ENCODE measurements at places on chromosomes 1 and 21. TPM values are rescaled to one million over a fixed set of nuclear protein-coding genes. Genes with fewer than 3 reads are reported as not detected.

Gene GNAT2
- total RNA-seq: not detected

Gene ATXN7L2
- total RNA-seq: 2.6 TPM

Gene RGS1
- total RNA-seq: 10.4 TPM

Gene ARHGAP29
- 20.1 TPM for total RNA-seq

Gene KCNJ9
- total RNA-seq: not detected

DNA sequence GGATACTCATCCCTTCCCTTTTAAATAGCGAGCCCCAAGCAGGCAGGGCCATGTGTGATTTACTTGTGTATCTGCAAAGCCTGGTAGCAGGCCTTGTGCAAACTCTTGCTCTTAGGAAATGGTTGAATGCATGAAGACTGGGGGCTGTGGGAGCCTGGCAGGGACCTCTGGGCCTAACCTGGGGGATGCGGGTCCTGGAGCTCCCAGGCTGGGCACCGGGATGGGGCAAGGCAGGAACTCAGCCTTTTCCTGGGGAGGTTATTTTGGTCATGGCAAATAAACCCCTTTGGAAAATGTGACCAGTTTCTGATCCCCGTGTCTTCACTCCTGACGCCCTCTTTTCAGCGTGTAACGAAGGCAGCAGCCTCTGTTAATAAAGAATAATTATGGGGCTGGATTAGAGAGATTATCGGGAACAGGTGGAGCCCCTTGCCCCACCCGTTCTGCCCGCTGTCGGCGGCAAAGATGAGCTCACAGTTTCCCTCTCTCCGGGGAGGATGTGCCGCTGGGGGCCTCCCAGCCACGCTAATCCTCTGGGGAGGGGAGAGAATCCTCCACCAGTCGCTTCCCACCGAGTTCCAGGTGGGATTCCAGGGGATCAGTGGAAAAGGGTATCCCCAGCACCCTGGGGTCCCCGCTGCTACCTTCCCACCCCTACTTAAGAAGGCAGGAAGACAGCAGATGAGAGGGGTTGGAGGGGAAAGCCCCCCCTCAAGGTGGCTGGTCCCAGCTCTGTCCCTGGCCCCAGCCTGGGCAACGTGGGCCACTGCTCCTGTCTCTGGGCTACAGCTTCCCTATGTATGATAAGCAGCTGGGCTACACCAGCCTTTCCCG is 69.7 kb upstream of the WNT4 start:
- no peak for DNase-seq
- H3K36me3 ChIP-seq: no peaks in the 10 kb centered on the region
- no peak overlapping the region for H3K4me3 ChIP-seq
- H3K4me1 ChIP-seq: no peaks in the 10 kb centered on the region
- no peak overlapping the region for H3K27ac ChIP-seq

DNA sequence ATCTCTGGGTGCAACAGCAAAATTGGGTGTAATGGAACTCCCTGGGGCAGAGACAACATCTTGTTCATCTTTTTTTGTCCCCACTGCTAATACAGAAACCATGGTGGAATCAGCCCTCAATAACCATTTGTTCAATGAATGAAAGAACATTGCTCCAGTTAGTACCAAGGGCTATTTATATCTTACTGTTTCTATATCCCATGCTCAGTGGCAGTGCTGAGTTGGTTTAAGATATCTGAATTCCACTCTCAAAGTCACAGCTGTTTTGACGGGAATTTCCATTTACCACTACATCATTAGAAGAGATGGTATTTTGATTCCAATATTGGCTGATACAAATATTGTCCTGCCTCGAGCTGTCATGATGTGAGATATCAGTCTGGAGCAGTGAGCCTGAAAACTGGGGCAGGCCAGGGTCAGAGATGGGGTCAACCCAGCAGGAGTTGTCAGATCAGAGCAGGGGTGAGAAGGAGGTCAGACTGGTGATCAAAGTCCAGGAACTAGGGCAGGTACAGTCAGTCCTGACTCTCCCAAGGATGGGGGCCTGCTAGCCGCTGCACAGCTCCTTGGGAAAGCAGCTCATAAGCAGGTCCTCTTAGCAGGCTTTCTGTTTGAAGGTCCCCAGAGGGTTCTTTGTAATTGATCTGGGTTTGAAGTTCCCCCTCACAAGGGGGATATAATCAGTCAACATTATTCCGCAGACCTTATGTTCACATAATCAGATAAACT is 5.8 kb upstream of the PHC2 start:
- DNase-seq: no peak
- H3K27me3 ChIP-seq: no peaks in the 10 kb centered on the region
- H3K4me1 ChIP-seq: no peaks in the 10 kb centered on the region
- H3K4me3 ChIP-seq: no peak overlapping the region
- no peaks in the 10 kb centered on the region for H3K36me3 ChIP-seq
- peak overlapping the region; percentile 6 for H3K27ac ChIP-seq

DNA sequence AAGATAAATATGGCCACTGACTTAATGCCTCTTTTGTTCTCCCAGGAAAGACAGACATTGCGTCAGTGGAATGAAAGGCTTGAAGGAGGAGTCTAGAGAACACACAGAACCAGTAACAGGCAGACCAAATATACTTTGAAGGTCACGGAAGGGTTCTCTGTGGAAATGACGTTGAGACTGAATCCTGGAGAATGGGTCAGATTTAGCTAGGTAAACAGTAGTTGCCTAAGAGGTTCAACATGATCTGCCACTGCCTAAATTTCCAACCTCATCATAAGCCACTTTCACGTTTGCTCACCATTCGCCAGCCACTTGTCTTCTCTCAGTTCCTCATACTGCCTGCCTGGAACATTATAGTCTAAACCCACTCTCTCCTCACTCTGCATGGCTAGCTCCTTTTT is 20.5 kb downstream of the PLA2G4A start:
- H3K36me3 ChIP-seq: no peaks in the 10 kb centered on the region
- no peaks in the 10 kb centered on the region for H3K27me3 ChIP-seq
- DNase-seq: peak; percentile 26
- H3K27ac ChIP-seq: no peak overlapping the region
- peaks cover 8% of the 10 kb centered on the region for H3K4me1 ChIP-seq
